ENCODE measurements at places on chromosomes 3 and 15. TPM values are rescaled to one million over a fixed set of nuclear protein-coding genes. Genes with fewer than 3 reads are reported as not detected.

The ERC2 gene
- 2.9 TPM for total RNA-seq

The TMEM43 gene
- 75.6 TPM for total RNA-seq

The ACTC1 gene
- total RNA-seq: 2.9 TPM

The C15orf61 gene
- 7.8 TPM for total RNA-seq

The VEPH1 gene
- 1.3 TPM for total RNA-seq

The EIF5A2 gene
- total RNA-seq: 12.8 TPM

The SPINK8 gene
- total RNA-seq: not detected

The EPHA6 gene
- total RNA-seq: 8.3 TPM

The RTP1 gene
- total RNA-seq: 0.08 TPM

The GRM7 gene
- 0.24 TPM for total RNA-seq

GRCh38 chr3:187064210-187065115, 74.8 kb downstream of the RPL39L start:
- DNase-seq: no peak

DNA sequence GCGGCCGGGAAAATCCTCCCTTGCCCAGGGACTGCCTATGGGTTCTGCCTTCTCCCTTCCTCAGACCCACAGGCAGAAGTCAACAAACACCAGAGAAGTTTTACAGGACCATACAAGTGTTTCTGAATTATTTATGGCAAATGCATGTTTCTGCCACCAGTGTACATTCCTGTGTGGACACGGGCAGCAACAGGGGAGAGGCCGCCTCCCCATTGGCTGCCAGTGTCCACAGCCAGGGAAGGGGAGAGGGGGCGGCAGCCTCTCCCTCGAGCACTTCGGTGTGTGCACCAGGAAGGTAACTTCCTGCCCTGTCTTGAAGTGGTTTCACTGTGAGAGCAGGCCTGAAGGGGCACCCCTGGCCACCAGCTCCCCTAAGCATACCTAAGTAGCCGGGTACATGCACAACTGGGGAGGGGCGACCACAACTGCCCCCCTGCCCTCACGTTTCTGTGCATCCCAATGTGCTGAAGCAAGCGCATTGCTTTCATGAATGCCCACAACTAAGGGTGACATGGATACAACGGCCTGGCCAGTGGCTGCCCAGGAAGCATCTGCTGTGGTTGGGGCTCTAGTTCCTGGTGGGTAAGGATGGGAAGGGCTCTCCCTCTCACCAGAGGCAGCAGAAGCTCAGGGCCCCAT, 14.8 kb upstream of the SHISA5 start:
- no peak for DNase-seq

DNA sequence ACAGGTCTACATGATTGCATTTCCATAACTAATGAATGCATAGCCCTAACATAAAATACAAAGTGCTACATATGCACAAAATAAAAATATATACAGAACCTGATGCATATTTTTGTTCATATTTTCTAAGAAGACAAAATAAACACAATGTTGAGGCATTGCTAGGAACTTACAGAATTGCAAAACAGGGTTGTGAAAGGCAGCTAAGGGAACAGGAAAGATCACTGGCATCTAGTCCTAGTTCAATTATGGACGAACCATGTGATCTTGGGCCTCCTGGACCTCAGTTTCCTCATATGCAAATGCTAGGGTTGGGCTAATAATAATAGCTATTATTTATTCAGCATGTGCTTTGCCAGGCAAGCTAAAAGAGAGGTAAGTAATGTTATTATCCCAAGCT, 15.5 kb upstream of the NCEH1 start:
- DNase-seq: no peak

DNA sequence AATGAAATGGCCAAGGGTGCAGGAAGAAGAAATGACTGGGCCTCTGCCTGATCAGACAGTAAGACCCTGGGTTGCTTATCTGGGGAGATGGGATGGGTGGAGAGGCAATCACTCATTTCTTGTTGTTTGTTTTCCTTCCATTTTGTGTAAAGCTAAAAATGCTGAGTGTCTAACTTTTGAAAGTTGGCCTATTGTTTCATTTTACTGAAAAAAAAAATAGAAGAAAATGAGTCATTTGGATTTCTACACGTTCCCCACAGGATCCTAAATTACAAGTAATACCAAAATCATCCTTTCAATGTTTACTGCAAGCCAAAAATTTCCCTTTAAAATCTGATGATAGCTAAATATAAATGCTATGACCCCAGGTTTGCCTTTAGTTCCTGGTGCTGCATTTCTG, 30.6 kb downstream of the PTX3 start:
- no peak for DNase-seq

DNA sequence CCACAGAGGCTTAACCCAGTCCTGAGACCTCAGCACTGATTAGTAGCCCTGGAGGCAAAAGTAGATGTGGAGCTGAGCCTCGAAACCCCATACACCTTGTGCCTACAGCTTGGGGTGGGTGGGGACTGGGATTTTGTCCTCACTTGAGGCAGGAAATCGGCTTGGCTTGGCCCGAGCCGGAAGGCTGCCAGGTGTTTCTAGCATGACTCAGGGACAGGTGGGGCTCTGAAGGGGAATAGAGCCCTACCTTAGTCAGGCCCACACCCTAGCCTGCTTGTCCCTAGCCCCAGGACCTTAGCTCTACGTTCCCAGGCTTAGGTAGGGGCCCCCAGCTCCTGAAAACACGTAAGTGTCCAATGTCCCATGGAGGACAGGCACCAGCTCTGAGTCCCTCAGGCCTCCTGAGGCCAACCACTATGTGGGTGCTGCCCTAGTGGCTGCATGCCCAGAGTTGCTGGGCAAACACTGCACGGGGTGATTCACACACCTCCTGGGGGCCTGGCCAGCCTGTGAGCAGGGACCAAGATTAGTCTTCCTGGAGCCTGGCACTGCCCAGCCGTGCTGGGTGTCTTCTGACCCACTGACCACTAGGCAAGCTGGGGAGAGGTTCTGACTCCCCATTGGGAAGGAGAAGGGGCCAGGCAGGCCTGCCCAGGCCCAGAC, 3.1 kb downstream of the MST1R start:
- no peak for DNase-seq

GRCh38 chr3:45559560-45560118, 34.9 kb upstream of the LIMD1 start:
- DNase-seq: no peak

- DNase-seq: no peak
Observed at GRCh38 chr3:73228959-73229358, 167.5 kb downstream of the EBLN2 start.

DNA sequence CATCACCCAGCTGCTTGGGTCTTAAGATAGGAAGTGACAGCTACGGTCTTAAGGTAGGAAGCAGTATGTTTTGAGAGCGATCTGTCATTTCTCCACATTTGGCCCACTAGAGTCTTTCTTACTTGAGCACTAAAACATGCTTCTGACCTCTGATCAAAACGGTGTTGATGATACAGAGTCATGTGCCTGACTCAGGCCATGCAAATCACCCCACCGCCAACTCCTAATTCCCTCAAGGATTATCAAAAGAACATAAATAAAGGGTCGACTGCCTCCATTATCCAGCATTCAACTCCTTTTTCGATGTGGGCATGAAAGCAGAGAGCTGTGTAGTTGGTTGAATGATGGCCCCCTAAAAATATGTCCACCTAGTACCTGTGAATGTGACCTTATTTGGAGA, 201.7 kb upstream of the PROK2 start:
- no peak for DNase-seq

GRCh38 chr3:49638445-49638844, 35.7 kb upstream of the APEH start:
- no peak for DNase-seq

GRCh38 chr15:87608238-87609028, 648.1 kb downstream of the NTRK3 start:
- no peak for DNase-seq

DNA sequence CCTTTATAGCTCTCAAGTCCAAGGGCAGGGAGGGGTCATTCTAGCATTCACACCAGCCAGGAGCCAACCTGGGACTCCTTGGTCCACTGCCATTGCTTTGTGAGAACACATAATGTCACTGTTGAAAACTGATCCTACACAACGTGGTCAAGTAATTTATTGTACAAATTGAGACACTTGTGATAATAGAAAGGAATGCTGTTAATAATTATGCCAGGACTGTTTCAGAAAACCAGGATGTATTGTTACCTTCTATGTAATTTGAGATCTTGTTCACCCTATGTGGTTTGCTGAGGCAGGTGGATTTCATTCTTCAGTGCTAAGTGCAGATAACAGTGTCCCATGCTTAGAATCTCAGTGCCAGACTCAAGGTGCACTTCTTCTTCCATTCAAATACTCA, 33.3 kb downstream of the TMCO5A start:
- DNase-seq: no peak

GRCh38 chr15:57854531-57854930, 148.0 kb downstream of the POLR2M start:
- no peak for DNase-seq

DNA sequence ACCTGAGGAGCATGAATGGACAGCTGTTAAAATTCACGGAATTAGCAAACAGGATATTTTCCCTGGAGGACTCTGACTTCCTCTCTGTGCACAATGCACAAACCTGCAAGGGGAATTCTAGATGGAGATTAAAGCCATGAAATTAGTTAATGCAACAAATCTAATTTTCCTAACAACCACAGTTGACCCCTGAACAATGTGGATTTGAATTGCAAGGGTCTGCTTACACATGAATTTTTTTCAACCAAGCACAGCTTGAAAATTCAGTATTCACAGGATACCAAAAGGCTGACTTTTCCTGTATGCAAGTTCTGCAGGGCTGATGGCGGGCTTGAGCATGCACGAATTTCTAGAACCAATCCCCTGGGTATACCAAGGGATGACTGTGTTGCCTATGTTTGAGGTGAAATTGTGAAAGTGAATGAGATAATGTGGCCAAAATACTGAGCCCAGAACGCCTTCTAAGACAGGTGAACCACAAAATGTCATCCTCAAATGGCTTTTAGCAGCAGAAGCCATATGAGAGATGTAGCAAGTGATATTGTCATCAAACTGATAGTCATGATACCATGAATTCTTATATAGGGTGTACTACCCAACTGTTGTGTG, 52.5 kb downstream of the COL8A1 start:
- no peak for DNase-seq

- no peak for DNase-seq
Observed at GRCh38 chr3:160355826-160356225, 43.2 kb downstream of the IFT80 start.

DNA sequence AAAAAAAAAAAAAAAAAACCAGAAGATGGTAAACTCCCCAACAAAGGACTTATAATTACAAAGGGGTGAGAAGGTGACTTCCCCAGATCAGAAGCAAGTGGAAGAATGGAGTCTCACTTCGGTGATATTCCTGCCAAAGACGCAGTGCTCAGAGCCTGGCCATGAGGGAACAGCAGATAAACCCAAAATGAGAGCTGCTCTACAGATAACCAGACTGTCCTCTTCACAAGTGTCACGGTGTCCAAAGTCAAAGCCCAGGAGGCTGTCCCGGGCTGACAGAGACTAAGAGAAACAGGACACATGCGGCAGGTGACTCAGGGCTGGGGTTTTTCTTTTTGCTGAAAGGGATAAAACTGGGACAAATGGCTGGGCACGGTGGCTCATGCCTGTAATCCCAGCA, 48.8 kb downstream of the HMCES start:
- no peak for DNase-seq

GRCh38 chr15:56869573-56869972, 48.9 kb upstream of the TCF12 start:
- no peak for DNase-seq

DNA sequence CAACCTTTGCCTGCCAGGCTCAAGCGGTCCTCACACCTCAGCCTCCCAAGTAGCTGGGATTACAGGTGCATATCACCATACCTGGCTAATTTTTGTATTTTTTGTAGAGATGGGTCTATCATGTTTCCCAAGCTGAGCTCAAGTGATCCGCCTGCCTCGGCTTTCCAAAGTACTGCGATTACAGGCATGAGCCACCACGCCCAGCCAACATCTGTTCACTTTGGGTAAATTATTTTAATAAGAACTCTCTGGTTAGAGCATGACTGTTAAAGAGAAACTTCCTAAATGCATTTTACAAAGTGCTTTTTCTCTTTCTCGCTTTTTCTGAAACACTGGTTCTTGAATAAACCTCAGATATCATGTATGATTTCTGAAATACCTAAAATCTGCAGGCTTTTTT, 172.5 kb downstream of the PTPRG start:
- DNase-seq: no peak

GRCh38 chr3:174308736-174309135, 550.4 kb upstream of the NAALADL2 start:
- DNase-seq: no peak

- DNase-seq: no peak
Observed at GRCh38 chr3:24476871-24477656, 17.6 kb downstream of the THRB start.

DNA sequence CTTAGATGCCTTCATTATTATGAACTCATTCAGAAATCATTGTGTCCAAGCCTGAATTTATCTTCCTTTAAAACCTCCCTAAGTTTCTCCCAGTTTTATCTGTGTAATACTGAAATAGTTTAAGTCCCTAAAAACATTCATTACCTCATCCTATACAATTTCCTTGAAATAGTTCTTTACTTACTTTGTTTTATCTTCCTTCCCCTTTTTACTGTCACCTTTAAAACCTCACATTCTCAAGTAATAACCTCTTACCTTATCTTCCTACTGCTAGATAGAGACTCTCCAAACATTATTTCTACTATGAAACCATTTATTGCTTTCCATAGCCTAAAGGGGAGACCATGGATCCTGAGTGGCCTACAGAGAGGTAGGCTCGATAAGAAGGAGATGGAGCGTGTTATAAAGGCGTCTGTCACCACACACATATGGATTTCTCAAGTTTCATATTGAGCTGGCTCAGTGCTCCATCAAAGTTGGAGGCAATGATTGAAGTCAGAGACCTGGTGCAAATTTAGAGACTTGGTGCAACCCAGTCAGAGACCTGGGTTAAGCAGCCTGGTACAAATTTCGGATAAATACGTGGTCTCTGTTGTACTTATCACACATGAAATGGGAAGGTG, 140.4 kb downstream of the NFKBIZ start:
- no peak for DNase-seq

DNA sequence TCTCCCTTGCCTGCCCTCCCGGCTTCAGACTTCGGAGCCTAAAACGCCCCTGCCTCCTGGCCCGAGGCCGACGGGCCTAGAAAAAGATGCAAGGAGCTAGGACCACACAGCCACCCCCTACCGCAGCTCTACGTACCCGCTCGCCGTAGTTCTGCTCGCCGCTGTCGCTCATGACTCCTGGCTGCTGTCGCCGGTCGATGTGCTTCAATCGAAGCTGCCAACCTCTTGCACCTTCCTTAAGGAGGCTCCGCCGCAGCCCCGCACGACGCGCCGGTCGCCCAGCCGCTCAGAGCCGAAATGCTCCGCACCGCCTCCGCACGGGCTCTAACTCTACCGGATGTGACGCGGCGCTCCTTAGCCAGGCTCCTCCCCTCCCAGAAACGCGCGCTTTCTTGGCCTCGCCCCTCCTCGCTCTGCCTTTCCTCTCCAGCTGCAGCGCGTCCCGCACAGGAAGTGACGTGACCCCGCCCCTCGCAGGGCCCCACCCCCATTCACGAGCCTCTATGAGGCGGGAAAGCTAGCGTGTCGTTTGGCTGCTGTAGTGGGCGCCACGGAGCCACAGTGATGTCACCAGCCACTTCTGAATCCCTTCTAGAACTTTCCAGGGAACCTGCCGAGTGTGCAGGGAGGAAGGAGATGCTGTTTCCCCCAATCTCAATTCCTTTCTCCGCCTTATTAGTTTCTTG, at the start of gene TRA2B:
TSS of gene TRA2B (minus strand) at position 326 of the 686 bp plus-strand sequence. CDS start at position 172, 154 bp downstream.
- DNase-seq: peak; percentile 99

GRCh38 chr3:100850701-100851100, 141.4 kb downstream of the TFG start:
- no peak for DNase-seq
